ENCODE measurements at places on chromosomes 5 and 9.

DNA sequence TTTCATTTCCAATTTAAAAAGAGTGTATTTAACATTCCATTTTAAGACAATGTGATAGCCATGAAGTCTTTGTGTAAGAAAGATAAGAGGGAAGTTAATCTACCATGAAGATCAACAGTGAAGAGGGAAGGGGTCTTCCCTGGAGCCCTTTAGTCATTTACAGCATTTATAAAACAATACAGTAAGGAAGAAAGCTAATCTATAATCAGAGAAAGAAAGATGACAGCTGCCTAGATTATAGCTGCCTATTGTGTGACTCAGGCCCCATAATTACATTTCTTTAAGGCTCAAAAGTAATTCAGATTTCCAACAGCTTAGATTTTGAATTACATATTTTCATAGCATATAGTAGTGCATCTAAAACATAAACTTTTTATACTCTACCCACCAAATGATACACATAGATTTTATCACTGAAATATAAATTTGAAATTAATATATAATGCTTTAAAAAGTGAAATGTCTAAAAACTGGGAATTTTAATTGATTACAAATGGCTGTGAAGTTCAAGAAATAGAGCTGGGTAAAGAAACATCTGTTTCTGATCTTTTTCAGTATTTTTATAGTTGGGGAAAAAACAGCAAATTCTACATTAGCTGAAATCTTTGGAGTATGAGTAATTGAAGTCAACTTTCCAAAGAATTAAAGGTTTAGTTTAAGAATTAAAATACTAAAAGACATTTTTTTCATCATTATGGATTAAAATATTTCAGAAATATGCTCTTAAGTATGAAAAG is 89.6 kb downstream of the RIC1 start:
- DNase-seq: peak; percentile 63

- DNase-seq: no peak
Measured at GRCh38 chr5:27312291-27312893, 274.0 kb upstream of the CDH9 start.

- DNase-seq: no peak
Measured at GRCh38 chr9:7707934-7708333, 91.6 kb downstream of the DMAC1 start.

- DNase-seq: no peak
Measured at GRCh38 chr5:32083981-32084430, 90.1 kb downstream of the GOLPH3 start.

GRCh38 chr5:160260881-160261815 is 31.8 kb downstream of the FABP6 start:
- peak; percentile 86 for DNase-seq

- DNase-seq: no peak
Measured at GRCh38 chr9:79425840-79426239, 145.9 kb upstream of the TLE4 start.

DNA sequence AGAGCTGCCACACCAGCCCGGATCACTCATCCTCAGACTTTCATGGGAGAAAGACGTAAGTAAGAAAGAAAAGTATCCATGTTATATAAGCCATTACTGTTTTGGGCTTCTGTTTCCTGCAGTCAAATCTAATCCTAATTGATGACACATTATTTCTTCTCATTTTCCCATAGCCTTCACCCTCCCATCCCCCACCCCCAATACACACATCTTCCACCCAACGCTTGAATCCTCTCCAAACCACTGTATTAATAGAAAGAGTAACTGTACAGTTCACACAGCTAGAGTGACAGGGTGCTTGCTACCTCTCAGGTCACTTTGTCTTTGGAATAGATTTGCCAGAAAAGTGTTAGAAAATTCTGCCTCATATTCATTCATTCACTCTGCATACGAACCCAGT is 69.3 kb upstream of the IL17B start:
- DNase-seq: no peak

DNA sequence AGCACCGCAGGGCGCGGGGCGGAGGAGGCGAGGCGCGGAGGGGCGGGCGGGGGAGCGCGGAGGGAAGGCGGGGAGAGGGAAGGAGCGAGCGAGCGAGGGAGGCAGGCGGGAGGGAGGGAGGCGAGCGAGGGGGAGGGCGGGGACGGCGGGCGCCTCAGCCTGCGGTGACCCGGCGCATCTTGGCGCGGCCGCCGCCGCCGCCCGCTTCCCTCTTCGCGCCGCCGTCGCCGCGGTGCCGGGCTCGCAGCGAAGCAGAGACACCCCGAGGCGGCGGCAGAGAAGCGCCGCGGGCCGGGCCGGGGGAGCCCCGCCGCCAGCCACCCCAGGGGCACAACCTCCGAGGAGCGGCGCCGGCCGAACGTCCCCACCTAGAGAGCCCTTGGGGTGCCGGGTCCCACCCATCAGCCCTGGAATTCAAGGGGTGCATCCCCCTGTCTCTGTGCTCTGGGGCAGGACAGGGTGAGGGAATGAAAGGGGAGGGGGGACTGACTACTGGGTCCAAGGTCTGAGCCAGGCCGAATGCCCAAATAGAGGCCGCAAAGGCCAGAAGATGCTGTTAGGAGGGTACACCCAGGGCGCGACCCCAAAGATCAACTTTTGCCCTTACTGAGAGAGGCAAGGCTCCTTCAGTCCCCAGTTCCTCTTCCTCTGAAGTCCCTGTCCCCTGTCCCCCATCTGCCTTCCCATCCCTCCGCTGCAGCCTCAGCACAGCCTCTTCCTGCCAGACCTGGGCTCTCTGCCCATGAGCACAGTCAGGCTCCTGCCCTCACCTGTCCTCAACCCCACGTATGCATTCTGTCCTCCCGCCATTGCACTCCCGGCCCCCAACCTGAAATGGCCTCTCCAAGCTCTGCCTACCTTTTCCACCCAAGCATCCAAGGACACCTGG is at the start of gene ADAMTS2:
Gene ADAMTS2 (minus strand): TSS at position 29 of the 889 bp plus-strand sequence. CDS start 133 bp downstream, outside the sequence.
- DNase-seq: no peak

GRCh38 chr5:1004461-1005248 is 3.9 kb upstream of the NKD2 start:
- peak; percentile 28 for DNase-seq

- DNase-seq: no peak
Measured at GRCh38 chr5:77847129-77847460, 71.0 kb upstream of the TBCA start.

GRCh38 chr9:100427366-100428263 is 672 bp downstream of the MSANTD3 start:
- DNase-seq: peak; percentile 70

DNA sequence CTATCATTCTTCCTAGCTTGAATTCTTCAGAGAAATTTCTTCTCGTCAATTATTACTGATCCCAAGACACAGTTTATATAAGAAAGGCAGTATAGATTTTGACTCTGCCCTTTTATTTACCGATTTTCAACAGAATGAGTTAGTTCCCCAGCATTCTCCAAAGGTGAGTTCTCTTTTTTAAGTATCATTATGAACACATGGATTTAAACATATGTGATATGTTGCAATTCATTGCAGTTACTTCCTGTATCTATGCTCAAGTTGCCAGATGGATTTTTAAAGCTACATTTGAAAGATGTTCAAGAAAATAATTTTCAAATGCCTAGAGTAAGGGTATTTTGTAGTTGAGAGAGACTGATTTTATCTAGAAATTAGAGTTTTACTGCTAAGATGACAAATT is 8.4 kb downstream of the WDR41 start:
- DNase-seq: no peak

DNA sequence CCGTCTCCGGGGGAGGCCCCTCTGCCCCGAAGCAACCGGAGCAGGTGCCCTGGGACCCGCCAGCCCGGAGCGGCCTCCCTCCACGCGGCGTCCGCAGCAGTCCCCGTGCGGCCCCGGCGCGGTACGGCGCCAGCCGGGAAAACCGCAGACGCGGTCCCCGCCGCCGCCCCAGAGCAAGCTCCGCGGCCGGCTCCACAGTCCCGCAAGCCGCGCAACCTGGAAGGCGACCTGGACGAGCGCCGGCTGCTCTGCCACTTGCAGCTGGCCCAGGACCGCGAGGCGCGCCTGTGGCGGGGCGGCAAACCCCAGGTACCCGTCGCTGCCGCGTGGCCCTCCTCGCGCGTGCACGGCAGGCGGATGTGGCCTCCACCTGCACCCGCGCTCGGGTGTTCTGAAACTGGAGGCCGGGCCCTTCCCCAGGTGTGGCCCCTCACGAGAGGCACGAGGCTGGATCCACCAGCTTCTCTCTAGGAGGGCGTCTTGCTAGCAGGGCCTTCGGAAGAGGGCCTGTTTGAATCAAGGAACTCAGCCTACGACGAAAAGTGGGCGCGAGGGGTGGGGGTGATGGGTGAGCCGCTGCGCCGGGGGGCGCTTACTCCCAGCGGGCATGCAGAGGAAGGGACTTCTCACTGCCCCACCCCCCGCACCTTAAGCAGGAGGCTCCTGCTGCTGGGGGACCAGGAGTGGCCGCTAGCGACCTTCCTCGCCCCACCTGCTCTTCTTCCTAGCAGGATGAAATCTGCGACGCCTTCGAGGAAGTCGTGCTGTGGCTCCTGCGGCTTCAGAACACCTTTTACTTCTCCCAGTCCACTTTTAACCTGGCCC is 602 bp downstream of the CCNI2 start:
- DNase-seq: no peak

DNA sequence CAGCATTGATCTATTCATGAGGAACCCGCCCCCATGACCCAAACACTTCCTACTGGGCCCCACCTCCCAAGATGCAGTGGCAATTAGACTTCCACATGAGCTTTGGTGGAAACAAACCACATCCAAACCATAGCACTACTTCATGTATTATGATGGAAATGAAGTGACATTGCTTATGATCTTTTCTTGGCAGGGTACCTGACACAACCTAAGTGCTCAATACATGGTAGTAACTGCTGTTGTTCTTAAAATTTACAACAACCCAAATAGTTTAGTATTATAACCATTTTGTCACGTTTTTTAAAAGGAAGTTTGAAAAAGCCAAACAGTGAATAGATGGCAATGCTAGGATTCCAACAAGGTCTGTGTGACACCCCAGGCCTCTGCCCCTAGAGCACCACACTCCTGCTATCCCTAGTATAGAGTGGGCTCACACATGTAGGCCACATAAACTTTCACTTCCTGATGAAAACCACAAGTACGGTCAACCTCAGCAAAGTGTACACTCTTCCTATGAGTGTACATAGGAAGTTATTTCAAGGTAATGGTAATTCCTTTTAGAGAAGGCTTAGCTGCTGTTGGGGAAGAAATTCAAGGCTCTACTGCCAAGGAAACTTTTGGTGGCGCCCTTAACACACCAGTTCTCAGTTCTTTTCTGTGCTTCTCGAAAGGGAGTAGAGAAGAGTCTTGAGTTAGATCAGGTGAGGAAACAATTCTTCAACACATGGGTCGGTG is 97.6 kb downstream of the ARSB start:
- no peak for DNase-seq

- peak; percentile 33 for DNase-seq
Measured at GRCh38 chr5:14305045-14305444, 161.9 kb downstream of the TRIO start.

GRCh38 chr5:134525683-134526482 is 413 bp downstream of the JADE2 start:
- peak; percentile 76 for DNase-seq

DNA sequence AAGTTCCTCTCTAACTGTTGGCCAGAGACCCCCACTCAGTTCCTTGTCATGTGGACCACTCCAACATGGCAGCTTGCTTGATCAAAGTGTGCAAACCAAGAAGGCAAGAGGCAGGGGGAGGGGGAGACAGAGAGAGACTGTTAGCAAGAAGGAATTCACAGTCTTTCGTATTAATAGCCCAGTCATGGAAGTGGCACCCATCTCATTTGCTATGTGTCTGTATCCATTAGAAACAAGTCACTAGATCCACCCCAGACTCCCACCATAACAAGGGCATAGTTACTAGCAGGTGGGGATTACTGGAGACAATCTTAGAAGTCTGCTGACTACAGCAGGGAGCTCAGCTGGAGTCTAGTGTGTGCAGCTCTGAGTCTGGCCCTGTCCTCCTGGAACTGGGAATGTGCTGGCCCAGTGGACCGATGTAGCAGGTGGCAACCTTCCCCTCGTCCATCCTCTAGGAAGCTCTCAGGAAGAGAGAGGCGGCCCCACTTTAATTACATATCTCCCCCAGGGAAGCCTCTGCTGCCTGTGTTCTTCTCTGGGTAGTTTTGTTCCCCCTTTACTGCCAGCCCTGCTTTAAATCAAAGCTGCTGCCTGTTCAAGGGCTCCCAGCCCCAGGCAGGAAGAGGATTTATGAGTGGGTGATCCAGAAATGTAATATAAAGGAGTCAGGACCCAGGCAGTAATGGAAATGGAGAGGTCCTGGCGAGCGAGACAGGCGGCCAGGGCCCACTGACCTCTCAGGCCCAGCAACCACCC is 47.8 kb upstream of the ALDH1B1 start:
- DNase-seq: no peak

- peak; percentile 35 for DNase-seq
Measured at GRCh38 chr9:131395157-131396098, 1.5 kb downstream of the PRRC2B start.

GRCh38 chr9:89398621-89399020 is 80.3 kb downstream of the SECISBP2 start:
- DNase-seq: no peak

- no peak for DNase-seq
Measured at GRCh38 chr5:178114325-178115135, 1.2 kb downstream of the N4BP3 start.

GRCh38 chr5:80809451-80809850 is 150.7 kb upstream of the RASGRF2 start:
- DNase-seq: no peak

GRCh38 chr5:97555644-97555981 is 372.6 kb upstream of the RIOK2 start:
- no peak for DNase-seq

- DNase-seq: no peak
Measured at GRCh38 chr5:94362857-94363256, 255.5 kb downstream of the KIAA0825 start.
